ENCODE measurements at places on chromosomes 4 and X.

GRCh38 chr4:167897116-167897515, 195.2 kb upstream of the ANXA10 start:
- no peak overlapping the region for H3K27ac ChIP-seq
- H3K4me1 ChIP-seq = no peaks in the 10 kb centered on the region
- H3K4me3 ChIP-seq = no peak overlapping the region
- no peaks in the 10 kb centered on the region for H3K27me3 ChIP-seq

DNA sequence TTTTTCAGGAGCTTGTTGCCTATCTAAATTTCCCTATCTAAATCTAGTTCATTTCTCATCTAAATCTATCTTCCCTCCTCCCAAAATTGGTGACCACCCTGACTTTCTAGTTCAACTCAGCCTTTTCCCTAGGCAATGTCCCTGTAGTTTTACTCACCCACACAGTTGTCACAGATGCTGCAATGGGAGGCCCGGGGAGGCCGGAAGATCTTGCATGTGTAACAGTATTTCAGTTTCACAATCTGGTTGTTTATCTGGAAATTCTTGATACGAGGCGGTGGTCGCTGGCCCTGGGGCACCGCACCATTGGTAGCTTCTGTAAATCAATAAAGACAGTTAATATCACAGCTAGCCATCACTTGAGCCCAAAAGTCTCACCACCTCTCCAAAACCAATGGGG, 20.2 kb downstream of the ZDHHC9 start:
- DNase-seq = peak; percentile 60
- peaks cover 10% of the 10 kb centered on the region for H3K4me1 ChIP-seq
- H3K27me3 ChIP-seq = no peaks in the 10 kb centered on the region
- H3K36me3 ChIP-seq = peaks cover 14% of the 10 kb centered on the region
- peak overlapping the region; percentile 68 for H3K27ac ChIP-seq
- H3K4me3 ChIP-seq = peak overlapping the region; percentile 35

- DNase-seq = peak; percentile 68
- H3K36me3 ChIP-seq = no peaks in the 10 kb centered on the region
- H3K27ac ChIP-seq = no peak overlapping the region
- H3K4me3 ChIP-seq = no peak overlapping the region
Observed at GRCh38 chr4:113952452-113953029, 26.9 kb downstream of the ARSJ start.

GRCh38 chrX:37844622-37845021, 2.7 kb downstream of the DYNLT3 start:
- H3K27me3 ChIP-seq = no peaks in the 10 kb centered on the region
- H3K36me3 ChIP-seq = peaks cover 14% of the 10 kb centered on the region
- DNase-seq = no peak
- peaks cover 11% of the 10 kb centered on the region for H3K4me1 ChIP-seq
- H3K4me3 ChIP-seq = no peak overlapping the region
- no peak overlapping the region for H3K27ac ChIP-seq

GRCh38 chrX:72057331-72057730, 74.4 kb downstream of the RTL5 start:
- H3K27me3 ChIP-seq = peaks cover 18% of the 10 kb centered on the region
- H3K4me3 ChIP-seq = no peak overlapping the region
- no peak for DNase-seq
- no peaks in the 10 kb centered on the region for H3K36me3 ChIP-seq
- no peak overlapping the region for H3K27ac ChIP-seq
- no peaks in the 10 kb centered on the region for H3K4me1 ChIP-seq

DNA sequence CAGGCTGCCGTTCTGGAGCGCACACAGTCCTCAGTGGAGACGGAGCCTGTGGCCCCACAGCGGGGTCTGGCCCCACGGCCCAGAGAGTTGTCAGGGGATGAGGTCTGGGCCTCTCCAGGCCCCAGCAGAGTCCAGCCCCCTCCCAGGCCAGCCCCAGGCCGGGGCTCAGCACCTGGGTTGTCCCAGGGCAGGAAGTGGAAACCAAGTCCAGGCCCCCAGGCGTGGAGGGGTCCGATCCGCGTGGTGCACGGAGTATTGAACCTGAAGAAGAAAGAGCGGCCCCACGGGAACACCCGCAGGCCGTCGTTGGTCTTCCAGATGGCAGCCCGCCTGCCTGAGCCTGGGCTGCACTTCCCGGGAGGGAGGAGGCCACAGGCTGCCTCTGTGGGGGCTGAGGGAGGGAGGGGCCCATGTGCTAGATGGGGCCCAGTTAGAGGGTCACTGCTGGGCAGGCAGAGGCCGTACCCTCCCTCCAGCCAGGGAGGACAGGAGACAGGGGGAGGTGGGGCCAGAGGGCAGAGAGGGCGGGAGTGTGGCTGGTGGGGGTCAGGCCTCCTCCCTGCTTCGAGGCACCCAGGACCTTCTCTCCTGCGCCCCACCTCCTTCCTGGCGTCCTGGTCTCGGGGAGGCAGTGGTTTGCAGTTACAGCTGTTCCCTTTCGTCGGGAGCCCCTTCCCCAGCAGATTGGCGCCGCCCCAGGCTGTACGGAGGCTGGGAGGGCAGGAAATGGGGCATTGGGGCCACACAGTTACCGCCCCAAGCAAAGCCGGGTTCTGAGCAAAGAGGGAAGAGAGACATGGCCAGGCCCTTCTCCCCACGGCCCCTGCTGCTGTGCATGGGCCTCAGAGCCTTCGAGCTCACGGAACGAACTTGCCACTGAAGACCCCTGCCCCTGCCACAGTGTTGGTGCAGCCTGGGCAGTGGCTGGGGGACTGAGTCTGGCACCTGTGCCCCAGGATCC, 8.1 kb downstream of the HGFAC start:
- no peaks in the 10 kb centered on the region for H3K27me3 ChIP-seq
- H3K4me1 ChIP-seq = no peaks in the 10 kb centered on the region
- H3K27ac ChIP-seq = no peak overlapping the region

- DNase-seq = no peak
- H3K4me3 ChIP-seq = no peak overlapping the region
- H3K27me3 ChIP-seq = peaks cover 10% of the 10 kb centered on the region
- H3K36me3 ChIP-seq = no peaks in the 10 kb centered on the region
- H3K4me1 ChIP-seq = peaks cover 9% of the 10 kb centered on the region
Observed at GRCh38 chr4:81723927-81724587, 252.3 kb upstream of the RASGEF1B start.

DNA sequence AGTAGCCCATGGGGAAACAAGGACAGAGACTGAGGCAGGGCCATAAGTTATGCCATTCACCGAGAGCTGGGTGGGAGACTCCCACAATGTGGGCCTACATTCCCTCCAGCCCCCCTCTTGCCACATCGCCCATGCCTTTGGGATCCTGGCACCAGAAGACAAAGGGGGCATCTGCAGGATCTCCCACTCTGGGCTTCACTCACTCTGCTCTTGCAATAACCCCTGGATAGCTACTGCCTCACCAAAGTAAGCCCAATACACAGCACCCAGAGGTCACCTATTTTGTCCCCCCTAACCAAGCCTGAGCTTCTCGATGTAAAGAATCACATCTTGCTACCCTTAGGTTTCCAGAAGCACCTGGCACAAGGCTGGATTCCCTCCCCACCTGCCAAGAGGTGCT, 741 bp upstream of the RTL5 start:
- no peak overlapping the region for H3K27ac ChIP-seq
- H3K36me3 ChIP-seq = no peaks in the 10 kb centered on the region
- peaks cover 64% of the 10 kb centered on the region for H3K27me3 ChIP-seq
- DNase-seq = no peak

- no peak for DNase-seq
- H3K4me1 ChIP-seq = peaks cover 19% of the 10 kb centered on the region
- no peaks in the 10 kb centered on the region for H3K27me3 ChIP-seq
- H3K36me3 ChIP-seq = no peaks in the 10 kb centered on the region
Observed at GRCh38 chr4:74624351-74625151, 169.8 kb downstream of the BTC start.

DNA sequence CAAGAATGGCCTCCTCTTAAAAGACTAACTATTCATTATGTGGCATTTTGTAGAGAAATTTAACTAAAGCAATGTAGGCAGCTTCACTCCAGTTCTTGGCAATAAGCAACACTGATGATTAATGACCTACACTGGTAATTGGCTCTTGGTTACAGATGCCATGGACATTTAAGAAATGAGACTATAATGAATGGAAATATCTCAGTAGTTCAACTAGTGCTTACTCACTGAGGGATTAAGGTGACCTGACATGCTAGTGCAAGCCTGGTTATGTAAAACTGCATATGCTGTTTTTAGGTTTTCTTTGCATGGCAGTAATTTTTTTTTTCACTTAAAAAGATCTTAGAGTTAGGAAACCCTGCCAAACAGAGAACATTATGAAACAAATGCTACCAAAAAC, 152.7 kb upstream of the AADAT start:
- H3K36me3 ChIP-seq = no peaks in the 10 kb centered on the region
- no peak overlapping the region for H3K27ac ChIP-seq
- H3K4me1 ChIP-seq = no peaks in the 10 kb centered on the region
- DNase-seq = no peak
